Right atrium auricular region (tissue), 2 donors: ENCODE measurements at places on chromosomes 3 and 15.

GRCh38 chr3:168709073-168709472 lies 613.3 kb upstream of the GOLIM4 start:
- no peak for DNase-seq
- no peaks in the 10 kb centered on the region for H3K36me3 ChIP-seq
- no peak overlapping the region for H3K27ac ChIP-seq
- H3K27me3 ChIP-seq, result no peaks in the 10 kb centered on the region
- no peaks in the 10 kb centered on the region for H3K4me1 ChIP-seq

DNA sequence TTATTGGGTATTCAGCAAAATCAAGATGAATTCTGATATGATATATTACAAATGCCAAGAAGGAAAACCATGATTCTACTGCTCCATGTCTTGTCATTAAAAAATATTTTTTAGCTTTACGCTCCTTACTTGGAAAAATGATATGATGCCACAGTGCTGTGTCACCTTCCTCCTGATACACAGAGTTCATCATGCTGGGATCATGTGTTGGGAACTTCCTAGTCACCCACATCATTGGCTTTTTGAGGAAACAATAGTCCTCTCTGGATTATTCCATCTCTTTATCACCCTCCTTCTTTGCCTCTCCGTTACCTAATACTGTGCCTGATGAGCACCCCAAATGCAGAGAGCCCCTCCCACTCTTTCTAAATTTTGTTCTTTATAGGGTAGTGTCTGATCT lies 94.3 kb upstream of the PFN2 start:
- H3K27me3 ChIP-seq, result no peaks in the 10 kb centered on the region
- H3K4me3 ChIP-seq, result no peak overlapping the region
- H3K4me1 ChIP-seq, result peaks cover 28% of the 10 kb centered on the region
- H3K27ac ChIP-seq, result no peak overlapping the region
- H3K36me3 ChIP-seq, result no peaks in the 10 kb centered on the region
- DNase-seq, result no peak

GRCh38 chr3:193168931-193169330 lies 72.1 kb upstream of the PLAAT1 start:
- no peak overlapping the region for H3K27ac ChIP-seq
- no peak for DNase-seq
- no peaks in the 10 kb centered on the region for H3K4me1 ChIP-seq

DNA sequence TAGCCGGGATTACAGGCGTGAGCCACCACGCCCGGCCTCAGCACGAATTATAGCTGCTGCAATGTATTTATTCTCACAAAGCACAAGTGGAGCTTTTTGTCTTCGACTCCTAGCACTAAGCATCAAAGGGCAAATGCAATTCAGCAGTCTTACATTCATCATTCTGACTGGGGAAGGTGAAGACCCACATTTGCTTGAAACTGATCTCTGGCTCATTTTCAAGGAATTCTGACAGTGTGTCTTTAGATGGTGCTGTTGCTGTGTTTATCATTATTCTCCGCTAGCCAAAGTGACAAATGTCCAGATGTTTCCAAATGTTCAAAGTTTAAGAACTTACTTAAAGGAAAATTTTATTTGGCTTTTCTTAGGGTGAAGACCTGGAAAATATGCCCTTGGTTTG lies 55.9 kb downstream of the SGO1 start:
- H3K36me3 ChIP-seq, result peaks cover 15% of the 10 kb centered on the region
- no peak for DNase-seq
- no peak overlapping the region for H3K27ac ChIP-seq
- no peak overlapping the region for H3K4me3 ChIP-seq

GRCh38 chr15:72389231-72389630 lies 8.9 kb upstream of the TMEM202 start:
- H3K27me3 ChIP-seq, result no peaks in the 10 kb centered on the region
- DNase-seq, result no peak
- H3K4me3 ChIP-seq, result no peak overlapping the region
- no peak overlapping the region for H3K27ac ChIP-seq
- H3K4me1 ChIP-seq, result no peaks in the 10 kb centered on the region

- peak overlapping the region; percentile 93 for H3K27ac ChIP-seq
- no peaks in the 10 kb centered on the region for H3K27me3 ChIP-seq
These were observed 520 bp downstream of the SLC26A6 start for GRCh38 chr3:48634661-48635221.

- no peak overlapping the region for H3K27ac ChIP-seq
- H3K4me3 ChIP-seq, result no peak overlapping the region
- no peaks in the 10 kb centered on the region for H3K27me3 ChIP-seq
- no peak for DNase-seq
- H3K36me3 ChIP-seq, result no peaks in the 10 kb centered on the region
These were observed 86.4 kb upstream of the RORA start for GRCh38 chr15:61315471-61315870.

GRCh38 chr15:92473756-92474155 lies 80.1 kb downstream of the ST8SIA2 start:
- H3K27me3 ChIP-seq, result no peaks in the 10 kb centered on the region
- peak; percentile 52 for DNase-seq
- no peak overlapping the region for H3K27ac ChIP-seq
- no peaks in the 10 kb centered on the region for H3K4me1 ChIP-seq
- H3K4me3 ChIP-seq, result no peak overlapping the region

- H3K36me3 ChIP-seq, result no peaks in the 10 kb centered on the region
- H3K4me3 ChIP-seq, result peak overlapping the region; percentile 24
- no peaks in the 10 kb centered on the region for H3K27me3 ChIP-seq
- peak overlapping the region; percentile 96 for H3K27ac ChIP-seq
- no peak for DNase-seq
- no peaks in the 10 kb centered on the region for H3K4me1 ChIP-seq
These were observed 26.8 kb upstream of the RPL29 start for GRCh38 chr3:52022323-52023100.

DNA sequence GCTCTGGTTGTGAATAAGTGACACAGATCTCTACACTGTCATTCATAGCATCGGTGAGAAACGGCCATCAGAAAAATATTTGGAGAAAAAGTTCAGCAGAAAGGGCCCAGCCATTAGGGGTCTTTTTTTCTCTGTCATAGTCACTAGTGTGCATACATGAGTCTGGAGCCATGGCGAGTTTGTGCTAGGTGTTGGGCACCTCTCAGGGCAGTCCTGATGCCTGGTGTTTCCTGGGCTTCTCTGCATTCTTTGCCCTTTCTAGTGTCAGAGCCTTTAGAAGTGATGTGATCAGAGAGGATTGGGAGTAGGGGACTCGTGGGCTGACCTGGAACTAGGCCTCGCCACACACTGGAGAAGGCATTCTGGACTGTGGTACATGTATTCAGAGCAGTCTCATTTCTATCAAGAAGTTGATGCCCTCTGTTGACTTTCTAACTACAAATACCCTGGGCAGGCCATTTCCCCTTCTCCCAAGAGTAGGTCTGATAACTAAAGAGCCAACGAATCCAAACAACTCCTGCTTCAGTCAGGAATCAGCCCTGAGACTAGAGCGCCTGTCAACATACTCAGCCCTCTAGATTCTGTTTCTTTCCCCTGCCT lies 1.6 kb downstream of the KY start:
- H3K4me3 ChIP-seq, result no peak overlapping the region
- no peaks in the 10 kb centered on the region for H3K27me3 ChIP-seq
- no peaks in the 10 kb centered on the region for H3K36me3 ChIP-seq
- no peak for DNase-seq
- H3K4me1 ChIP-seq, result peaks cover 24% of the 10 kb centered on the region
- no peak overlapping the region for H3K27ac ChIP-seq

GRCh38 chr15:35330048-35330695 lies 215.8 kb downstream of the DPH6 start:
- DNase-seq, result no peak
- no peaks in the 10 kb centered on the region for H3K4me1 ChIP-seq
- H3K4me3 ChIP-seq, result no peak overlapping the region
- H3K36me3 ChIP-seq, result no peaks in the 10 kb centered on the region
- H3K27ac ChIP-seq, result no peak overlapping the region

GRCh38 chr3:76490064-76490463 lies 549.8 kb upstream of the ROBO2 start:
- no peaks in the 10 kb centered on the region for H3K4me1 ChIP-seq
- no peaks in the 10 kb centered on the region for H3K36me3 ChIP-seq
- no peak overlapping the region for H3K4me3 ChIP-seq
- no peaks in the 10 kb centered on the region for H3K27me3 ChIP-seq
- no peak overlapping the region for H3K27ac ChIP-seq
- no peak for DNase-seq

DNA sequence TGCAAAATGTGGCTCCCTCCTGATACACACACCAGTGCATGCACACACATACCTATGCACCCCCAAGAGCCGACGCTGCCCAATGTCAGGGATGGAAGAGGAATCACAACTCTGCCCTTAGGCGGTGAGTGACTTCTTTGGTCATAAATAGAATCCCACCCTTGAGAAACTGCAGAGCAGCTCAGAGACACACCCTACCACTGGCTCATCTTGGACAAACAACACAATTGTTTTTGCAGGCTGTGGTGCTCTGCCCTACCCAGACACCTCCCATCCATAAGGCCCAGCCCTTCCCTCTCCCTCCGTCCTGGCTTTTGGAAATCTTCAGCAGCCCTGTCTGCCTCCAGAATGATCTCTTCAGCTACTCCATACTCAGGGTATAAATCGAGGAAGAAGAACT lies 73.8 kb upstream of the HRH1 start:
- no peaks in the 10 kb centered on the region for H3K36me3 ChIP-seq
- H3K4me1 ChIP-seq, result no peaks in the 10 kb centered on the region
- no peaks in the 10 kb centered on the region for H3K27me3 ChIP-seq

DNA sequence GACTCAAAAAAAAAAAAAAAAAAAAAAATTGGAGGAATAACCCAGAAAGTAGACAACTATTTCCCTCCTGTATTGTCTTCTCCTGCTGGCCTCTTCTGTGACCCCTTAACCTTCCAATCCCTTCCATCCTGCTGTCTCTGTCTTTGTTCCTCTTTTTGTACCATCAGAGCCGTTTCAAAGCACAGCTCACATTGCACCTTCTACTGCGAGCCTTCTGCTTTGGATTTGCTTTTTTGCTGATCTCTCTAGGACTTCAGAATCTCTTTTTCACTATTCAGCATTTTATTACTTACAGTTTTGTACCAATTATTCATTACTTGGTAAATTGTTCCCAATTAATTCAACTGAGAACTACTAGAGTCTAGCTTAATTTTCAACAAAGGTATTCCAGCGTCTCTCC lies 284.0 kb upstream of the TBL1XR1 start:
- no peaks in the 10 kb centered on the region for H3K27me3 ChIP-seq
- no peak overlapping the region for H3K4me3 ChIP-seq
- no peaks in the 10 kb centered on the region for H3K4me1 ChIP-seq
- H3K27ac ChIP-seq, result no peak overlapping the region
- DNase-seq, result no peak

GRCh38 chr3:13009132-13009945 lies 63.9 kb downstream of the IQSEC1 start:
- peak overlapping the region; percentile 26 for H3K27ac ChIP-seq
- no peaks in the 10 kb centered on the region for H3K4me1 ChIP-seq
- H3K36me3 ChIP-seq, result no peaks in the 10 kb centered on the region
- no peak for DNase-seq
- no peak overlapping the region for H3K4me3 ChIP-seq

- H3K4me3 ChIP-seq, result peak within 1 kb of the TSS; percentile 87
- H3K4me1 ChIP-seq, result peaks cover 24% of the 10 kb centered on the region
- H3K27ac ChIP-seq, result peak within 1 kb of the TSS; percentile 89
- no peaks in the 10 kb centered on the region for H3K36me3 ChIP-seq
- peak; percentile 74 for DNase-seq
These were observed at the start of gene CRYBG3 for GRCh38 chr3:97821774-97822358. TSS of gene CRYBG3 (plus strand) at chr3:97822011. CDS start at chr3:97822207, 196 bp downstream.
